ENCODE measurements at places on chromosomes 7 and 10. TPM values are rescaled to one million over a fixed set of nuclear protein-coding genes. Genes with fewer than 3 reads are reported as not detected.

GRCh38 chr7:1454542-1454941 lies 4.7 kb downstream of the MICALL2 start:
- peaks cover 67% of the 10 kb centered on the region for H3K4me1 ChIP-seq
- H3K36me3 ChIP-seq = no peaks in the 10 kb centered on the region
- DNase-seq = no peak
- H3K4me3 ChIP-seq = peak overlapping the region; percentile 35

GRCh38 chr7:79610313-79610712 lies 156.8 kb upstream of the MAGI2 start:
- no peak overlapping the region for H3K4me3 ChIP-seq
- H3K27ac ChIP-seq = no peak overlapping the region
- no peak for DNase-seq
- H3K36me3 ChIP-seq = no peaks in the 10 kb centered on the region
- no peaks in the 10 kb centered on the region for H3K4me1 ChIP-seq

DNA sequence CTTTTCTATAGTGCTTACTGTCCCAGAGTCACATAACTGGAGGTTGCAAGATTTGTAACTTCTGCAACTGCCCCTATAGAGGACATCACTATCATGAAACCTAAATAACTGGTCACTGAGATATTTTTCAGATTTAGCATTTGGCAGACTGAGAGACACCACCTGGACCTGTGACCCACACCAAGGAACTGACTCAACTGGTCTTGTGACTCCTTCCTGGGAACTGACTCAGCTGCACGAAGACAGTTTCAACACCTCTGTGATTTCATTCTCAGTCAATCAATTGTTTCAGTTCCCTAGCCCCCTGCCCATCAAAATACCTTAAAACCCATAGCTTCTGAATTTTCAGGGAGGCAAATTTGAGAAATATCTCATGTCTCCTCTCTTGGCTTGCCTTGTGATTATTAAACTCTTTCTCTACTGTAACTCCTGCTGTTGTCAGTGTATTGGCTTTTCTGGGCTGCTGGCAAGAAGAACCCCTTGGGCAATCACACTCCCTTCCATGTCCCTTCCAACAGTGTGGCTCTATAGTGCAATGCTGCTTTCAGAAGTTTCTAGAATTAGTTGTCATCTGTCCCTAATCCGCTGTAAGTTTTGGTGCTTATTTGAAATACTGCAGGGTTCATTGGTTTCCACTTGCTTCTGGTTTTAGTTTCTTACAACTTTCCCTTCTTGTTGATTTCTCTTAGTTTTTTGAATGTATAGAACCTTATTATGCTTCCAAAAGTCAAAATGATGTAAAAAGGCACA lies 127.8 kb upstream of the ADCY1 start:
- H3K36me3 ChIP-seq = no peaks in the 10 kb centered on the region
- no peak for DNase-seq
- no peak overlapping the region for H3K27ac ChIP-seq
- H3K27me3 ChIP-seq = no peaks in the 10 kb centered on the region

GRCh38 chr10:132202070-132202970 lies 15.6 kb downstream of the DPYSL4 start:
- no peaks in the 10 kb centered on the region for H3K4me1 ChIP-seq
- no peak overlapping the region for H3K27ac ChIP-seq
- no peaks in the 10 kb centered on the region for H3K27me3 ChIP-seq
- H3K36me3 ChIP-seq = no peaks in the 10 kb centered on the region
- no peak overlapping the region for H3K4me3 ChIP-seq
- no peak for DNase-seq

GRCh38 chr10:91745090-91745831 lies 53.0 kb upstream of the TNKS2 start:
- H3K27me3 ChIP-seq = peaks cover 7% of the 10 kb centered on the region
- no peak overlapping the region for H3K4me3 ChIP-seq
- no peak for DNase-seq
- H3K36me3 ChIP-seq = no peaks in the 10 kb centered on the region

DNA sequence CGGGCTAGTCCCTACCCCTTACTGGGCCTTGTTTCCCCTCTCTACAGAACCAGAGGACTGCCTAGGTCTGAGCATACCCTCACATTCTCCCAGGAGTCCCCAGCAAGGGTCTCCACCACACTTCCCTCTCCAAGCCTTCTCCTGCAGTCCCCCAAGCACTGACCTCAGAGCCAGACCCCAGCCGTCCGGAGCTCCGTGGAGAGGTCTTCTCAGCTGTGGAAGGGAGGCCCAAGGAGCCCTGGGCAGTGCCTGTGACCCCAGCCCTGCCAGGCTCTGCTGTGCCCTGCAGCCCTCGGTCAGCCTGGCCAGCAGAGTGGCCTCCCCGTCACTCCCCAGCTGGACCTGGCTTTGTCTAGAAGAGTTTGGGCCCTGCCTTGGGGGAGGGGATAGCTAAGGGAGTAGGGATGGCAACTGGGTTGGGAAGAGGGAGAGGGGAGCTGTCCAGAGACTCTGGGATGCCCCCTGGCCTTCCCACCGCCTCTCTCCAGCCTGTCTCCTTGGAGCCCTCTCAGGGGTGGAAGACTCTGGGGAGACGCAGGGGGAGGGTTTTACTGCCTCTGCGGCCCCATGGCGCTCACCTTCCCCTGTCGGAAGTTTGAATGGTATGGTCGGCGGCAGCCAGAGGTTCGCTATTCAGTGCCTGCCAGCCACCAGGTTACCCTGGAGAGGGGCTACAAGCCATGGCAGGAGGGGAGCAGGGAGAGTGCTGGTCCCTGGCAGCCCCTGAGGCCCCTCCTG lies at the start of gene C10orf105:
C10orf105 (minus strand) TSS at position 315 of the 738 bp plus-strand sequence. CDS start 3,441 bp downstream, outside the sequence.
- peak within 1 kb of the TSS; percentile 63 for H3K27ac ChIP-seq
- no peak within 1 kb of the TSS for H3K4me3 ChIP-seq
- H3K27me3 ChIP-seq = no peaks in the 10 kb centered on the region
- DNase-seq = no peak
- H3K4me1 ChIP-seq = peaks cover 45% of the 10 kb centered on the region

DNA sequence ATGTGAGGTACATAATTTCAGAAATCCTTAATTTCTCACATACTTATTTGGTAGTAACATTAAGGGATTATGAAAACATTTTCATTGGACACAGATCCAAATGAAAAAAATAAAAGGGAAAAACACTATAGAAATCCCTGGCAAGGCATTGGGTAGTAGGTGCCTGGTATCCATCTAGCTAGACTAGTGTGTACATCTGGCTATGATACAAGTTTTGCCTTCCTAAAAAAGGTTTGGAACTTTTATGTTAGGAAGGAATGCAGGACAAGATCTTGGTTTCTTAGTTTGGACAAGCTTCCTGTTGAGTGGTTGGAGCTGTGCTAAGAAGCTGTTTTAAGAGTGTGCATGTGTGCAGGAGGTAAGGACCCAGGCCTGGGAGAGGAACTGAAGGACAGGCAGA lies 252.3 kb upstream of the GLI3 start:
- H3K36me3 ChIP-seq = no peaks in the 10 kb centered on the region
- peaks cover 13% of the 10 kb centered on the region for H3K4me1 ChIP-seq
- no peak for DNase-seq
- H3K27ac ChIP-seq = no peak overlapping the region
- H3K4me3 ChIP-seq = no peak overlapping the region
- no peaks in the 10 kb centered on the region for H3K27me3 ChIP-seq

GRCh38 chr10:29949411-29950011 lies 109.9 kb downstream of the JCAD start:
- no peak overlapping the region for H3K4me3 ChIP-seq
- no peak for DNase-seq
- peaks cover 66% of the 10 kb centered on the region for H3K4me1 ChIP-seq
- no peaks in the 10 kb centered on the region for H3K27me3 ChIP-seq
- no peaks in the 10 kb centered on the region for H3K36me3 ChIP-seq

DNA sequence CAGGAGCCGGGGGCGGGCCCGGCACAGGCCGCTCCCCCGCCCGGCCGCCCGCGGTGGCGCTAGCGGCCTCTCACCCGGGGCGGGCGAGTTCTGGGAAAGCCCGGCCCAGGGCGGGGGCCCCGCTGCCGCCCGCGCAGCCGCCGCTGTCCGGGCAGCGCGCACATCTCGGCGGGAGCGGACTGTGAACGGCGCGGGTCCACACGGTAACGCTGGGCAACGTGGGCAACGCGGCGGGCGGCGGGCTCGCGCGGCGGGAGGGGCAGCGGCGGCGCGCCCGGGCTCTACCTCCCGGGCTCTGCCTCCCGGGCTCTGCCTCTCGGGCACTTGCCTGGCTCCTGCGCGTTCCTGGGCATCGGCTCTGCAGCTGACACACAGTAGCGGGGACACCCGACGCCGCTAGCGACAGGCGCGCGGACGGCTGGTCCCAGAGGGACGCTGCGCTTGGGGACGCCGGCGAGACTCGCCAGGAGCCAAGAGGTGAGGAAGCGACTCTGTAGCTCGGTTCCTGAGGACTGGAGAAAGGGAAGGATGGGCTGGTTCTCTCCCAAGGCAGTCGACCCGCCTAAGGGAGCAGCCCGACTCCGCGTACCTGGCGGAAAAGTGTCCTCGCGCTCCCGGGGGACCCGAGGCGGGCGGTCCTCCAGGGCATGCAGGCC lies at the start of gene PLCE1:
PLCE1 (plus strand) TSS at position 150 of the 656 bp plus-strand sequence. CDS start 37,116 bp downstream, outside the sequence.
- H3K4me1 ChIP-seq = peaks cover 28% of the 10 kb centered on the region
- peaks cover 26% of the 10 kb centered on the region for H3K27me3 ChIP-seq
- peak within 1 kb of the TSS; percentile 65 for H3K4me3 ChIP-seq

DNA sequence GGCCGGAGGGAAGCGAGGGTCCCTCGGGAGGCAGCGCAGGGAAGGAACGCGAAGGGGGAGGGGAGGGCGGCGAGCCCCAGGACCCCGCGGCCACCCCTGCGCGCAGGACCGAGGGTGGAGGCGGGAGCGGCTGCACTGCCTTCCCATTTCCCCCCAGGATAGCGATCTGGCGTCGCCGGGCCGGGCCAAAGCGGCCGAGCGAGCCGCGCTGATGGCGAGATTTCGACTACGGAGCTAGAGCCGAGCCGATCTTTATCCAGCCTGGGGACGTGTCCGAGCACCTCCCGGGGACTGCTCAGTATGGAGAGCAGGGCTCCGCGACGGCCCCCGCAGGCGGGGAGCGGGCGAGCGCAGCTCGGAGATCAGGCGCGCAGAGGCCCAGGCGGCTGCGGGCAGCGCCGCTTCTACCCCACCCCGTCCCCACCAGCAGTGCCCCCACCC lies 590 bp upstream of the CRTAC1 start:
- no peak for DNase-seq
- H3K27ac ChIP-seq = no peak overlapping the region
- H3K27me3 ChIP-seq = peaks cover 77% of the 10 kb centered on the region
- no peaks in the 10 kb centered on the region for H3K36me3 ChIP-seq

The LRRD1 gene
- not detected for total RNA-seq

The C10orf105 gene
- 0.17 TPM for total RNA-seq
